ENCODE measurements at places on chromosomes 3 and 15. TPM values are rescaled to one million over a fixed set of nuclear protein-coding genes. Genes with fewer than 3 reads are reported as not detected.

DNA sequence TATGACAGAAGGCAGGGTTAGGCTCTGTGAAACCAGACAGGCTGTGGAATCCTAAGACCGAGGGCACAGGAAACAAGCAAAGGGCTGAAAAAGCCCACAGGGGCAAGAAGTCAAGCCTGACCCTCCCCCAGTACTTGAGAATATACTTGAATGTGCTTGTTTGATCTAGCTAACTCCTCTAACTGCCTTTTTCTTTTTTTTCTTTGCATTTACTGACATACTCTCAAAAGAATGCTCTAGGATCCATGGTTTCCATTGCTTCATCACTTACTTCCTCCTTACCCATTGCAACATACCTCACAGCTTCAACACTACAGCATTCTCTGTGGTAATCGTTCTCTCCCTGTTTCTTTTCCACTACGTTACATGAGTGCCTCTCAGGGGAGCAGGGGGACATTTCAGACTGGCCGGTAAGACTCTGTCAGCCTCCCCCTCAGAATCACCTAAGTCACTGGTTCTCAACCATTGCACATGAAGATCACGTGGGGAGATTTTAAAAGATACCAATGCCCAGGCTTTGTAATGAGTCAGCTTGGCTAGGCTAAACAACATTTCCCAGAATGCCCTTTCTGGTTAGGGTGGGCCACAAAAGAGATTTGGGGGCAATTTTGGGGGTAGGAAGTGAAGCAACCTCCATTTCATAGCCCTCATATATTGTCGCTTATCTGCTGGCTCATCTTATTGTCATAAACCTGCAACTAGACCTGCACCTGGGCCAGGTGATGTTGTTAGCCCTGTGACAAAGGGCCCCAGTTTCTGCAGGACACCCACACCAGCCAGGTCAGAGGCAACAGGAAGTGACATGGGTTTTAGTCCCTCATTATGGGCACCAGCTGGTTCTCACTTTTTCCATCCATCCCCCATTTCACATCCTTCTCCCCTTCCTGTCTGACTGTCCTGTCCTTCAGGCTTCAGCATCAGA, 24.6 kb upstream of the RSL24D1 start:
- no peak for DNase-seq

GRCh38 chr3:194323785-194324735, 27.1 kb downstream of the CPN2 start:
- peak; percentile 57 for DNase-seq

DNA sequence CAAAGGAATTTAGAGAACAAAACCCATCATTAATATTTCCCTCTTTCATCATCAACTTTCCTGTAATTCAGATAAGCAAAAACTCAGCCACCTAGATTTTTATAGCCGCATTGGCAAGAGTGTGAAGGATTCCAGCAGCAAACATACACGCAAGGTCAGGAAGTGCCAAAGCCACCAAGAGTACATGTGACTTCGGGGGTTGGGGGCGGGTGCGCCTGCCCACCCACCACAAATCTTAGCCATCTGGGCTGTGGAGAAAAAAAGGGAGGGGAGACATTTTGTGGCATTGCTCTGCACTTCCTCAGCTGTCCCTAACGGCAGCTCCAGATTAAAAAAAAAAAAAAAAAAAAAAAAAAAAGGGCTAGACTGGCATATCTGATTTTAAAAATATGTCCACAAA, 148.4 kb downstream of the TNIK start:
- DNase-seq: no peak

GRCh38 chr3:38455639-38456430, 2.1 kb downstream of the ACVR2B start:
- no peak for DNase-seq

DNA sequence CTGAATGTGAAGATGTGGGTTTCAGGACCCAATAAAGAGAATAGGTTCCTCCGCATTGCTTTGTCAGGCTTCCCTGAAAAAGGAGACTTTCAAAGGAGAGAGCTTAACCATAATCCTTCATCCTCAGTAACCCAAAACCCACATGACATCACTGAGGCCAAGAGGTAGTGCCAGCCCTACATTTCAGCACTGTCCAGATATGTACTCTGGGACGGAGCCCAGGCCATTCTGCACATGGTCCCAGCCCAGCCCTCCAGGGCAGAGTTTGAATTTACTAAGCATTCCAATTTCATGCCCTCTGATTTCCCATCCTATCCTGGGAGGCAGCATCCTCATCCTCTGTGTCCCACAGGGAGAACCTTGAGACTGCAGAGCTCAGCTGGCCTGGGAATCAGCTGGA, 210.5 kb downstream of the GABRB3 start:
- no peak for DNase-seq

DNA sequence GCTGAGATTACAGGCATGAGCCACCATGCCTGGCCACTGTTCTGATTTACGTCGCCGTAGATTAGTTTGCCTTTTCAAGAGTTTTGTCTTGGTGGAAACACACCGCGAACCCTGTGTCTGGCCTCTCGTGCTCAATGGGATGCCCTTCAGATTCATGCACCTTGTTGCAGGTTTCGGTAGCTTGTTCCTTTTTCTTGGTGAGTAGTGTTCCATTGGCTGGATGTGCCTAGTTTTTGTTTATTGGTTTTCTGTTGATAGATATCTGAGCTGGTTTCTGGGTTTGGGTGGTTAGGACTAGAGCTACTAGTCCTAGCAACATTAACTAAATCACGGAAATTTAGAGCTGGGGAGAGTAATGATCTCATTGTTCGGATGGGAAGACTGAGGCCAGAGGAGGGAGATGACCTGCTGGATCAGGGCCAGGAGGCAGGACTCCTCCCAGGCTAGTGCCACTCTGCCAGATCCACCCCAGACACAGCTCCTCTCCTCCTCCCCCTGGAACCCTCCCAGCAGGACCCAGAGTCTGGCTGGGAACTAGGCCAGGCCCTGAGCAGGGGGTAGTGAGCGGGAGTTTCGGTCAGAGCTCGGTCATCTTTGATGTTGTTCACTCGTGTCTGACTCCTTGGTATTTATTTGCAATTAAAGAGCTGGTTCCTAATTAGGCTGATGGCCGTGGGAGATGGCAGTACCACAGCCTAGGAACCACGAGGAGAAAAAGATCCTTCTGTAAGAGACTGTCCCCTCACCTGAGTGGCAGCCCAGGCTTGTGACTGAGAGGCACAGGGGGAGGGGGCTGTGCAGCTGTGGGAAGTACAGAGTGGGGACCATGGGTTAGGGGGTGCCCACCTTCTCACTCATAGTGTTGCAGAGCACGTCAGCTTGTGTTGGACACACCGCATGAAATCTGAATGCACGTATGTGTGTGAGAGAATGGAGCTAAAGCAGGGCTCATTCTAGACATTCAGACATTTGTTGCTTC, 73.4 kb downstream of the SMAD6 start:
- DNase-seq: no peak

- no peak for DNase-seq
Observed at GRCh38 chr3:127755305-127755681, 67.0 kb downstream of the MGLL start.

DNA sequence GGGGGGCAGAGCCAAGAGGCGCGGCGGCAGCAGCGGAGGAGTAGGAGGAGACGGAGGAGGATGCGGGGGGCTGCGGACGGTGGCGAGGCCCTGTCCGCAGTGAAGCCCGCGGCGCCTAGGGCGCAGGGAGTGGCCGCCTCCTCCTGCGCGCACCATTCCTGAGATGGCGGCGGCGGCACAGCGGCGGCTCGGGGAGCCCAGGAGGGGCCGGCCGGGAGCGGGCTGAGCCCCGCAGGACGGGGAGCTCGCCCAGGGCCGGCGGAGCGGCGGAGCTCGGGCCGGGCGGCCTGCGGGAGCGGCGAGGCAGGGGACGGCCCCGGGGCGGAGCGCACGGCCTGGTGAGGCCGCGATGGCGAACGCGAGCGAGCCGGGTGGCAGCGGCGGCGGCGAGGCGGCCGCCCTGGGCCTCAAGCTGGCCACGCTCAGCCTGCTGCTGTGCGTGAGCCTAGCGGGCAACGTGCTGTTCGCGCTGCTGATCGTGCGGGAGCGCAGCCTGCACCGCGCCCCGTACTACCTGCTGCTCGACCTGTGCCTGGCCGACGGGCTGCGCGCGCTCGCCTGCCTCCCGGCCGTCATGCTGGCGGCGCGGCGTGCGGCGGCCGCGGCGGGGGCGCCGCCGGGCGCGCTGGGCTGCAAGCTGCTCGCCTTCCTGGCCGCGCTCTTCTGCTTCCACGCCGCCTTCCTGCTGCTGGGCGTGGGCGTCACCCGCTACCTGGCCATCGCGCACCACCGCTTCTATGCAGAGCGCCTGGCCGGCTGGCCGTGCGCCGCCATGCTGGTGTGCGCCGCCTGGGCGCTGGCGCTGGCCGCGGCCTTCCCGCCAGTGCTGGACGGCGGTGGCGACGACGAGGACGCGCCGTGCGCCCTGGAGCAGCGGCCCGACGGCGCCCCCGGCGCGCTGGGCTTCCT, at the start of gene GPR27:
Gene GPR27 (plus strand): TSS at position 155 of the 909 bp plus-strand sequence. CDS start 195 bp downstream, at position 350.
- DNase-seq: no peak

DNA sequence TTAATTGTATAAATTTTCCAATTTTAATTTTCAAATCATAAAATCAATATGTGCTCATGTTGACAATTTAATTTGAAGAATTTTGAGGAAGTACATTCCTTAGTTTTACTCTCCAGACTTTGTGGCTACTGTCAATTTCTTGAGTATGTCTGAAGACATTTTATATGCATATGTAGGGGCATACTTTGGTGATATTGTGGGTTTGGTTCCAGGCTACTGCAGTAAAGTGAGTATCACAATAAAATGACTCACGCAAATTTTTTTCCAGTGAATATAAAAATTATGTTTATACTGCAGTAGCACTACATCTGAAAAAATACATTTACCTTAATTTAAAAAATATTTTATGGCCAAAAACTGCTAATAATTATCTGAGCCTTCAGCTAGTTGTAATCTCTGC, 123.2 kb upstream of the PLCL2 start:
- no peak for DNase-seq

DNA sequence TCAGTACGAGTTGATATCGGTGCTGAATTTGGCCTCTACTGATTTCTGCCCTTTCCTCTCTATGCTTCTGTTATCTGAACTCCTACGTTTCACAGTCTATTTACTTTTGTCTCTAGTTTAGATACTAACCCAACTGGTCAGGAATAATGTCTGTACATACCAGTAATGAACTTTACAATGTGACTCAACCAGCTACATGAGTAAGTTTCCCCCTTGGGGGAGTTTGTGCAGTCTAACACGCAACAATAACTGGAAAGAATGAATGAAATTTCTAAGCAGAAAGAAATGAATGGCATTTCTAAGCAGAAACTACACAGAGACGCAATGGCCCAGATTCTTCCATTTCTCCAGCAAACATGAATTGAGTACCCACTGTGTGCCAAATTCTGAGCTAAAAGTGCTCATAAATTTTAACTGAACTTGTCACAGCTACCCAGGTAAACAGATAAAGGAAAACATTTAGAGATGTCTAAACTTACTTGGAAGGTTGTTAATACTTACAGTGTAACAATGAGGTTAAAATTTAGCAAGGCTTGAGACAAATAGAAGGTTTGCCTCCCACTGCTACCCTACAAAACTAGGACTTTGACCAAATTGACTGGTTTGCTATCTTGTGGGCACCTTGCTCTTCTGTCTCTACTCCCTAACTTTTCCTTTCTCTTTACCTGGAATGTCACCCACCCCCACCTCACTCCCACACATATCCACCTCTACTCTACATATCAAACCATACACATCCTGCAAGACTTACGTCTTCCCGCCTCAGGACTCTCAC, 11.6 kb downstream of the UPK1B start:
- DNase-seq: no peak

DNA sequence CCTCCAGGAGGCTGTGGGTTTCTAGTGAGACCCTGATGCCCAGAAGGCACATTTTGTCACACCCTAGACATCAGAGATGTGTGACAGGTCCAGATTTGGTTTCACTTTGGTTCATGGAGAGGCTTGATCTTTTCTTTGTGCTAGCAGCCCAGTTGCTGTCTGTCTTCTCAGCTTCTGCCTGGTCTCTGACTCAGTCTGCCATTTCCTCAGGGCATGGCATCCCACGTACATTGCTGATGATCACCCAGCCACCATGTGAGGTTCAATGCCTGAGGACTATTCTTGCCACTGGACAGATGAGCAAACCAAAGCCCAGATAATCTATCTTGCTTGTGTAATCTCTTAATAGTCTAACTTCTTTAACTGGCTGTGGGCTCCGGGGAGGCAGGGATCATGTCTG, 144.9 kb upstream of the MRPS22 start:
- DNase-seq: no peak

The LSMEM2 gene
- total RNA-seq: not detected

The PRSS50 gene
- total RNA-seq: not detected

The GOLGA8N gene
- 4.2 TPM for total RNA-seq

The DUOX1 gene
- 0.45 TPM for total RNA-seq

The XYLB gene
- total RNA-seq: 13.4 TPM

The GMNC gene
- not detected for total RNA-seq

The SI gene
- 42.4 TPM for total RNA-seq

The MINAR1 gene
- 0.25 TPM for total RNA-seq

The CPOX gene
- total RNA-seq: 31.7 TPM
